ENCODE measurements at places on chromosomes 3 and 15.

GRCh38 chr3:187914231-187914630, 169.0 kb upstream of the BCL6 start:
- no peak for DNase-seq

DNA sequence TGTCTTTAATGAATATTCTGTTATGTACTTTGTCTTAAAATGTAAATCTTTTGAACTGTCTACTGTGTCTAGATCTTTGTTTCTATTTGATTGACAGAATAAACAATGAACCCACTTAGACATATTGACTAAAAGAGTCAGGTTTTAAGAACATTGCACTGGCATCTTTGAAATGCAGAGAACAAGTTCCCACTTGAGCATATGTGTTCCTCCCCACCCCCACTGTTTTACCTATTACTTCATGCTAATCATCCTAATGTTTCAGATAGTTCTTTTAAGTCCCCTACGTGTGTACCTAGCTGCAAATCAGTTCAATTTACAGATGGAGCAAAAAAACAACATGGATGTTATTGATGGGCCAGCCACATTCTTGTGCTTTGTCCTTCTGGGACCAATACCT, 11.7 kb upstream of the TCF12 start:
- DNase-seq: no peak

- peak; percentile 33 for DNase-seq
Measured at GRCh38 chr15:76674883-76675282, 230.3 kb downstream of the SCAPER start.

GRCh38 chr3:32643354-32643753, 41.6 kb upstream of the CNOT10 start:
- no peak for DNase-seq

Data from fibroblast of skin of left quadriceps (primary cell).